ENCODE measurements at places on chromosomes 1 and 21. TPM values are rescaled to one million over a fixed set of nuclear protein-coding genes. Genes with fewer than 3 reads are reported as not detected.

The NPHS2 gene
- total RNA-seq = not detected

The OR6K6 gene
- total RNA-seq = not detected

GRCh38 chr1:163697137-163697536 is 375.4 kb downstream of the NUF2 start:
- H3K36me3 ChIP-seq = no peaks in the 10 kb centered on the region
- no peak for DNase-seq
- no peak overlapping the region for H3K4me3 ChIP-seq
- no peaks in the 10 kb centered on the region for H3K27me3 ChIP-seq

DNA sequence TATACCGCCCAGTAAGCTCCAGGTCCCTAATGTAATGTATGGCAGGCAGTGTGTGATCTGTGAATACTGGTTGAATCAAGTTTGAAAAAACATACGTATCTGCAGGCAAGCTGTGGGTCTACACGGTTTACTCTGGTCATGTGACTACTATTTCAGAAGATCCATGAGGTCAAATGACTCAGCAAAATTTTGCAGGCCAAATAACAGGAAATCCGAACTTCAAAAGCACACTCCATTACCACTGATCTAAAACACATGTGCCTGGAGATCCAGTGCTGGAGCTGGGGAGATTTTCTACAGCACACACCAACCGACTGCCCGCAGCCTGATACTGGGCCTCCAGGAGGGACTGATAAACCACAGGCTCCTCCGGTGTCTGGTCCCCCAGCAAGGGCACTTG is 64.5 kb upstream of the SLC44A3 start:
- peaks cover 48% of the 10 kb centered on the region for H3K4me1 ChIP-seq
- no peaks in the 10 kb centered on the region for H3K27me3 ChIP-seq
- no peaks in the 10 kb centered on the region for H3K36me3 ChIP-seq

GRCh38 chr1:165403835-165404482 is 41.0 kb downstream of the RXRG start:
- no peak overlapping the region for H3K27ac ChIP-seq
- no peak overlapping the region for H3K4me3 ChIP-seq
- H3K36me3 ChIP-seq = no peaks in the 10 kb centered on the region
- no peaks in the 10 kb centered on the region for H3K27me3 ChIP-seq

The CRYAA gene
- not detected for total RNA-seq

All from right atrium auricular region (tissue), 2 donors.